Stimulated activated CD4-positive, alpha-beta T cell treated with anti-CD3 and anti-CD28 coated beads, Interleukin-4, amount 100 ng/mL, for 48 hours (primary cell): ENCODE measurements at places on chromosomes 16 and 17.
A peak's percentile ranks its signal among the peaks of the same experiment; 100 is the strongest.

- no peak for DNase-seq
Observed at GRCh38 chr16:20612551-20613480, 36.6 kb upstream of the ACSM2B start.

- DNase-seq = no peak
Observed at GRCh38 chr16:67846063-67846319, 742 bp upstream of the NUTF2 start.

- no peak for DNase-seq
Observed at GRCh38 chr17:61352408-61352770, 47.3 kb upstream of the TBX2 start.

DNA sequence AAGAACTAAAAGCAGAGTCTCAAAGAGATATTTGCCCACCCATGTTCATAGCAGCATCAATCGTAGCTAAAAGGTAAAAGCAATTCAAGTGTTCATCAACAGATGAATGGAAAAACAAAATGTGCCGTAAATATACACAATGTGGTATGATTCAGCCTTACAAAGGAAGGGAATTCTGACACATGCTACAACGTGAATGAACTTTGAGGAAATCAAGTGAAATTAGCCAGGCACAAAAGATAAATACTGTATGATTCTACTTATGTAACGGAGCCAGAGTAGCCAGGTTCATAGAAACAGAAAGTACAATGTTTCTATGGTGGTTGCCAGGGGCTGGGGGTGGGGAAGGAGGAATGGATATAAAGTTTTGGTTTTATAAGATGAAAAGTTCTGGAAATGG lies 57.8 kb upstream of the IL34 start:
- no peak for DNase-seq

DNA sequence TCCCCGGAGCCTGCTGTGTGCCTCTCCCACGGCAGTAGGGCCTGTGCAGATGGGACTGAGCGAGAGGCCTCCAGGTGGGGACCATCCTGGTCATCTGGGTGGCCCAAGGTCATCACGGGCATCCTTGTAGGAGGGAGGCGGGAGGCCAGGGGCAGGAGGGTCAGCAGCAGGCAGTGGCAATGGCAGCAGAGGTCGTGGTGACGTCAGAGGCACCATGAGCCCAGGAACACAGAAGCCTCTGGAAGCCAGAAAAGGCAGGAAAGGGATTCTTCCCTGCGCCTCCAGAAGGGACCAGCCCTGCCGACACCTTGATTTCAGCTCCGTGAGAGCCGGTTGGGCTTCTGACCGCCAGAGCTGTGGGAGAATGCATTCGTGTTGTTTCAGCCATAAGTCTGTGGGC lies 190.3 kb downstream of the BANP start:
- no peak for DNase-seq

GRCh38 chr16:51989637-51990230 lies 557.2 kb downstream of the TOX3 start:
- no peak for DNase-seq

DNA sequence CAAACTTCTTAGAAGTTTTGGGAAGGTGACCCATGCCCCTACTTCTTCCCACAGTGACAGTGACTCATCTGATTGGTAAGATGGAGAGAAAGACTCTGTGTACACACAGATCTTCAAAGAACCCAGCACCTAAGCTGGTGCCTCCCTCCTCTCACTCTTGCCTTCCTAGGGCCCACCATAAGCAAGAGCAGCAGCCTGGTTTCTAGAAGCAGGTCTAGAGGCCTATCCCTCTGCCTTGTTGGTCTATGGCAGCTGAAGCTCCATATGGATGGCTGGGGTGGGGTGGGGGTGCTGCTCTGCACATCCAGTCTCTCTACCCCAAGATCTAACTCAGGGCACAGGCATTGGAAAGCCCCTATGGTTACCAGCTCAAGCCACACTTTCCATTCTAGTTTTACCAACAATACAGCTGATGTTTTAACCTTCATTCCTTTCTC lies 47.5 kb downstream of the STAT3 start:
- peak; percentile 38 for DNase-seq

DNA sequence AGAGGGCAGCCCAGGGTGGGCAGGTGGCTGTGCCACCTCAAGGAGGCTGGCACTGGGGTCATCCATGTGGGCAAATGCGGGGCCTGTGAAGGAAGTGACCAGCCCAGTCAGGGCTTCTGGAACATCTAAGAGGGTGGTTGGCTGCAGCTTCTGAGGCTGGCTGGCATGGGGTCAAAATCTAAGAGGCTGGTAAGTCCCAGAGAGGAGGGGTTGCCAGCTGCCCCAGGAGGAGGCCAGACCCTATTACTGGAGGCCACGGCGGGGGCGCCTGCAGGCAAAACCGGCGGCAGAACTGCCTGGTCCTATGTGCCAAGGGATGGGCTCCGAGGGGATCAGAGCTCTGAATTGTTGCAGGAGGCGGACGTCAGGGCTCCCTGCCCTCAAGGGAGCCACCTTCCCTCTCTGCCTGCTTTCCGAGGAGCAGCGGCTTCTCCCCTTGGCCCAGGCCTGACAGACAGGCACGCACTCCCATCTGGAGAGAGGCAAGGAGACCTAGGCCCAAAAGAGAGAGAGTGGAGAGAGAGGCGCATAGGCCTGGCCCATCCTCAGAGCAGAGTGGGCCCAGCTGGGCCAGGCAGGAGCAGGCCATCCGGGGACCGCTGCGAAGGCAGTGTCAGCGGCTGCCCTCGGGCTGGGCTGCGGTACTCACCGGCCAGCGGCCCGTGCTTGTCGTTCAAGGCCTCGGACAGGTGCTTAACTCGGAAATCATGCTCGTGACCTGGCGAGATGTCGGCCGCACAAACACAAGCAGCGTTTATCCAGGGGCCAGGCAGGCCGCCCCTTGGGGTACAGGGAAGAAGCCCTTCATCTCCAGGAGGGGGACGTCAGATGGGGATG lies 10.9 kb downstream of the ZACN start:
- DNase-seq = no peak

- DNase-seq = no peak
Observed at GRCh38 chr17:33874617-33875060, 380.4 kb upstream of the CCL2 start.

- no peak for DNase-seq
Observed at GRCh38 chr16:628321-629061, 2.3 kb upstream of the WFIKKN1 start.

GRCh38 chr16:86834451-86835035 lies 256.2 kb downstream of the FOXL1 start:
- no peak for DNase-seq

DNA sequence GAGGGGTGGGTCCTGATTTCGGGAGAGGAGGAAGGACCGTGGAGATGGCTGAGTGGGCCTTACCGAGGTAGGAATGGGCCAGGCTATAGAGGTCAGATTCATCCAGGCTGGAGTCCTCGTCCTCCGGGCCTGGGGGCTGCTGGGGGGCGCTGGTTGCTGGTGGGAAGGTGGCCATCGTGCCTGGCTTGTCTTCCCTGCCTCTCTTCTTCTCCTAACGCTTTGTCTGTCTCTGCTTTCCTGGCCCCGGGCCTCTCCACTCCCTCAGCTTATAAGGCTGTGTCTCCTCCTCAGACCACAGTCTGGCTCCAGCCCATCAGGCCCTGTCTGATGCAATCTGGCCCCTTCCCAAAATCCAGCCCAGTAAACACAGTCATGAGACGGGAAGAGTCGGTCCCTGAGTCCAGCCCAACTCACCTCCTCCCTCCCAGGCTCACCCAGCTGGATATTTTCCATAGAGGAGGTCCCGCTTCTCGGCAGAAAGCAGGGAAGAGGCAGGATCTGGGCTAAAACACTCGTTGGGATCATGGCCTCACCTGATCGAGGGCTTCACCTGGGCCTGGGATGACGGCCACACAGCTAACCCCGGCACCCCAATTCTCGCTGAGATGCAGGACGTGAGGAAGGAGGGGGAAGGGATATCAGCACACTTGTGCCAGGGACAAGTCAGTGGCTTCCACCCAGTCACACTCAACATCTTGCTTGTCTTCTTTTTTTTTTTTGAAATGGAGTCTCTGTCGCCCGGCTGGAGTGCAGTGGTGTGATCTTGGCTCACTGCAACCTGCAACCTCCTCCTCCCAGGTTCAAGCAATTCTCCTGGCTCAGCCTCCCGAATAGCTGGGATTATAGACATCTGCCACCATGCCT lies at the start of gene NUPR1:
TSS of gene NUPR1 (minus strand) at position 242 of the 864 bp plus-strand sequence. CDS start at position 175, 67 bp downstream.
- no peak for DNase-seq
